ENCODE measurements at places on chromosomes 1 and 21.

DNA sequence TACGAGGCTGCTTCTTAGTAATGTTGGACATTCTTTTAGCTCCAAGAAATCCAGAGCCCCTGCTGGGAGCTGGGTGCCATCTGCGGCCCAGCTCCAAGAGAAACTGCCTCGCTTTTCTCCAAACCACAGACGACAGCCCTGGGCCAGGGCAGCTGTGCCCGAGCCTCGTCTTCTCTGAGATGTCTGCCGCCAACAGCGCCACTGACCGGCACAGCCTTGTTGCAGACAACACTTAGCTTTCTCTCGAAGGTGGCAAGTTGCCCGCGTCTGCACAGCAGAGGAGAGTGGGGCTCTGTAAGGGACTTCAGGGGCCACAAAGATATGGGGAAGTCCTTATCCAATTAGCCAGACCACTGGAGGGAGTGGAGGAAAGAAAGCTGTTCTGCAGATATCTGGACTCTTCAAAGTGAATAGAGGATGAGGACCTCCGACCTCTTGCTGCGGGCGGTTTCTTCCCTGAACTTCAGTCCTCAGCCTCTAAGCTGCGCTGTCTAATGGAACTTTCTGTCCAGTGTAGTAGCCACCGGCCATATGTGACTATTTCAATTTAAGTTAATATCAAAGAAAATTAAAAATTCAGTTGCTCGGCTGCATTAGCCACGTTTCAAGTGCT, 63.9 kb upstream of the DISP3 start:
- no peak for DNase-seq

- DNase-seq = no peak
Observed at GRCh38 chr1:226873771-226874578, 3.6 kb downstream of the PSEN2 start.

- no peak for DNase-seq
Observed at GRCh38 chr1:85144351-85144750, 56.5 kb downstream of the SYDE2 start.

DNA sequence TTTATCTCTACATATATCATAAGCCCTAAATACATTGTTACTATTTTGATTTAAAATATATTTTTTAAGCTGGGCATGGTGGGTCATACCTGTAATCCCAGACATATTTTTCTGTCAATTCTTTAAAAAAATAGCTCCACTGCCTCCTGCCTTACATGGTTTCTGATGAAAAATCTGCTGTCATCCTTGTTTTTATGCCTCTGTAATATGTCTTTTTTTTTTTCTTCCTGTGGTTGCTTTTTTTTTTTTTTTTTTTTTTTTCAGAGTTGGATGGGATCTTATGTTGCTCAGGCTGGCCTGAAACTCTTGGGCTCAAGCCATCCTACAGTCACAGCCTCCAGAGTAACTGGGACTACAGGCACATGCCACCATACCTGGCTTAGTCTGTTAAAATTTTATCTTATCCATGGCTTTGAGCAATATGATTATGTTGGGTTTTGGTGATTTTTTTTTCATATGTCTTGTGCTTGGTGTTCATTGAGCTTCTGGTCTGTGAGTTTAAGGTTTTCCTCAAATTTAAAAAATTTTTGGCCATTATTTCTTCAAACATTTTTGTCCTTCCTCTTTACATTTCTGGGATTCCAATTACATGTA, 12.4 kb upstream of the EDARADD start:
- DNase-seq = no peak

DNA sequence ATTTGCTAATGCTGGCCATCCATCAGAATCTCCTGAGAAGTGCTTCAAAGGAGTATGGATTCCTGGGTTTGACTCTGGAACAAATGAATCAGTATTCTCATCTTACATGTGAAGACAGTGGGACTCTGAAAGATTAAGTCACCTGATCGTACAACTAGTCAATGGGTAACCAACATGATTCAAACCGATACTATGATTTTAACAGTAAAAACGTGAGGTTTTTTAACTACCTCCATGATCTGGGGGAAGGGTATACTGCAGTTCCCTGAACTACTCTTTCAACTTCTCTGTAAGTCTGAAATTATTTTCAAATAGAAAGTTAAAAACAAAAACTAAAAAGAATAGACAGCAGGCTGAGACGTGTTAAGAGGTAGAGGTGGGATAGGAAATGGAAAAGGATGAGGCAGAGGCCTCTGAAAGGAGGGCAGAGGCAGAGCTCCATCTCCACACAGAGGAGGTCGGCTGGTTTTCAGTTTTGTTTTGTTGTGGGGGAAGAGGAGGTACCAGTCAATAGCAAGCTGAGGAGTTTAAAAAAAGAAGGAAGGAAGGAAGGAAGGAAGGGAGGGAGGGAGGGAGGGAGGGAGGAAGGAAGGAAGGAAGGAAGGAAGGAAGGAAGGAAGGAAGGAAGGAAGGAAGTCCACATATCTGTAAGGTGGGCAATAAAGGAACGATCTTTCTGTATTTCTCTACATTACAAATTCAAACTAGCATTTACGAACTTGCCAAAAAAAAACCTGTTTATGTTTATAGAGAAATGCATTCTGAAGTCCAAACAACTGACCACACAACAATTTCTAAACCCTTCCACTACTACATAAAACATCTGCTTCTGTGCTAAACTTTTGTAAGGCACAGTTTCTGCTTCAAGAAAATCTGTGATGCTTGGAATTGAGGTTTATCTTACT, 213.1 kb downstream of the RERE start:
- DNase-seq = peak; percentile 11

DNA sequence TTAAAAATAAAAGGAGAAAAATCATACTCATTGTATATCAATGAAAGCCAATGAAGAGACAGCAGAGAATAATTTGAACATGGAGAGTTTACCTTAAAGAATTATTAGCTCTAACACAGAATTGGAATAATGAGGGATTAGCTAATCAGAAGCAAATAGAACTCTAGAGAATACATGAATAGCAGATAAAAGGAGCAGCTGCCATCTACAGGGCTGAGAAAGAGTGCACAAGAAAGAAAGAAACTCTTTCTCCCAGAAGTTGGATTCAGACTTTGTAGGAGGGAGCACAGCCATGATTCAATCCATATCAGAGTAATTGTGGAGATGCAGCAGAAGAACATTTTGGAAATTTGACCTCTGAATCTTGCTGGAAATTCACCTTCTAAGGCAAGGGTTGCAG, 1171.2 kb downstream of the PLA2G4A start:
- DNase-seq = no peak

DNA sequence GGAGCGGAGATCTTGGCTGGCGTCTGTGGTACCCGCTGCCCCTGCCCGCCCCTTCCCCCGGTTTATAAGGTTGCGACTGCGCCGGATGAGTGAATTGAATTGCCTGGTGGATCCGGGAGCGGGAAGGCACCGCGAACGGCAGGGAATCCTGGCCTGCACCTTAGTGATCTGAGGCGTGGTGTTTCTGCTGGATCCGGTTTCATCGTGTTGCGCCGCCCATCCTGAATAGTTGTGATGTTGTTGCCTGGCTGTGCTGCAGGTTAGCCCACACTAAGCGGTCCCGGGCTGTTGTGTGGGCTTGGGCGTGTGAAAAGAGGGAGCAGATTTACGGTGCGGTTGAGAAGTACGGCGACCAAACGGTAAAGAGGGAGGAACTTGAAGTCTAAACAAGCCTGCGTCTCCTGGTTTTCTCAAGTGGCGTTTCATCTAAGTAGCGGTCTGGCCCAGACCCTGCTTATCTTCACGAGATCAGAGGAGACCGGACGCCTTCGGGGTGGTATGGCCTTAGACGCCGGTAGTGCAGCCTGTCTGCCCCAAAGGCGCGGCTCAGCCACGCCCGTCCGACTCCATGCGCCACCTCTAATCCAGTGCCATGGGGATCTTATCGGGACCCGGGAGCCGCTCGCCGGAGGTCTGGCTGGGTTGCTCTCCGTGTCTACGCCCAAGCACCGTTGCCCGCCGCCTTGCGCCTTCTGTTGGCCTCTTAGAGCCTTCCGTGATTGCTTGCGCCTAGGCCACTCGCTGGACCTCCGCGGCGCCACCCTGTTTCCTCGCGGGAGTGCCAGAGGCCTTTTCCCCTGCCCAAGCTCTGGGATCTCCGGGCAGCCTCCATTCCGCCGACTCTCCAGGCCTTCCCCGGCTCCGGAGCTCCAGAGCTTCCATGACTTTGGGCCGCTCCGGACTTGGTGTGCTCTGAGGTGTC, 87.5 kb upstream of the RHOU start:
- DNase-seq = peak; percentile 27

- no peak for DNase-seq
Observed at GRCh38 chr1:37294529-37294928, 179.9 kb upstream of the ZC3H12A start.

GRCh38 chr1:201039876-201040275, 16.4 kb upstream of the KIF21B start:
- DNase-seq = no peak

Measured in DND-41 (cell line).